Large intestine (tissue), 12 donors: ENCODE measurements at places on chromosomes 3 and 15.

DNA sequence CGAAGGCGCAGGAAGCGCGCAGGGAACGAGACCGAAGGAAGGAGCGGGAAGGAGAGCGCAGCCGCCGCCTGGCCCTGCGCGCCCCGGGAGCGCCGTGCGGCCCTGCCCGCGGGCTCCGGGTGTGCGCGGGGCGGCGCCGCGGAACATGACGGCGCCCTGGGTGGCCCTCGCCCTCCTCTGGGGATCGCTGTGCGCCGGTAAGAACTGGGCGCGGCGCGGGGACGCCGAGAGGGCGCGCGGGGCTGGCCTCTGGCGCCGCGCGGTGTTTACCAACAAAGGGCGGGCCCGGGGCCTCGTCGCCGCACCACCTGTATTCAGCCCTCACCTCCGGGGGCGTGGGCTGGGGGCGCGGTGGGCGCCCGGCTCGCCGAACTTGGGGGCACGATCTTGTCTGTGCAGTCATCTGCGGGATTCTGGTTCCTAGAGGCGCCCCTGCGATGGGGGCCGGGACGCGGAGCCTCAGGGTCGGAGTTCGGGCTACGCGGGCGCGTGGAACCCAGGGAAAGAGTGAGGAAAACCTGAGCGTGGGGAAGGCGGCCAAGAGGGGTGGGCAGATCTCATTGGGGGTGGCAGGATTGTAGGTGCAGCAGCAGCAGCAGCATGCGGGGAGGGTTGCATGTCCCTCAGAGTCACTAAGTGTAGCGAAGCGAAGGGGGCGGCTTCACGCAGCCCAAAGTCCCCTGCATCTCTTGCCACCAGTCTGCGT, 641 bp downstream of the ACVR2B start:
- DNase-seq, result peak; percentile 76

DNA sequence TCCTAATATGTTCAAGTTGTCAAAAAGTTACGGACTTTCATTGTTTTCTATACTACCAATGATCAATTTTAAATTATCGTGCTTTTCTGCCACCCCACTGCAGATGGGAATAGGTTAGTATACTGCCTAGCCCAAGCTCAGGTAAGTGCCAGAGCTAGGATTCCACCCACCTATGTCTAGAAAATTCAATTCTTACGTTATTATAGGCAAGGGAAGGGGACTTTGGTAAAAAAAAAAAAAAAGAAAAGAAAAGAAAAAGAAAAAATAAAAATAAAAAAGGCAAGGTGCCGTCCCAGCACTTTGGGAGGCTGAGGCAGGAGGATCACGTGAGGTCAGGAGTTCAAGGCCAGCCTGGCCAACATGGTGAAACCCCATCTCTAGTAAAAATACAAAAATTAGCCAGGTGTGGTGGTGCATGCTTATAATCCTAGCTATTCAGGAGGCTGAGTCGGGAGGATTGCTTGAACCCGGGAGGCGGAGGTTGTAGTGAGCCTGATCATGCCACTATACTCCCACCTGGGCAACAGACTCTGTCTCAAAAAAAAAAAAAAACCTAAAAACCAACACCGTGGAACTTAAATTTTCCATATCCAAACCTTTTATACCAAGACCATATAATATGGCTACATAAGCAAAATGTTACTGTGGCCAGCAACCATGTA, 1.3 kb downstream of the RPL22L1 start:
- no peak for DNase-seq

GRCh38 chr15:80988148-80988796, 1.3 kb downstream of the MESD start:
- peak; percentile 22 for DNase-seq

- no peak for DNase-seq
Measured at GRCh38 chr15:40926659-40927494, 2.3 kb upstream of the DLL4 start.

- DNase-seq, result peak; percentile 59
Measured at GRCh38 chr15:65981837-65982626, 112.7 kb downstream of the RAB11A start.

DNA sequence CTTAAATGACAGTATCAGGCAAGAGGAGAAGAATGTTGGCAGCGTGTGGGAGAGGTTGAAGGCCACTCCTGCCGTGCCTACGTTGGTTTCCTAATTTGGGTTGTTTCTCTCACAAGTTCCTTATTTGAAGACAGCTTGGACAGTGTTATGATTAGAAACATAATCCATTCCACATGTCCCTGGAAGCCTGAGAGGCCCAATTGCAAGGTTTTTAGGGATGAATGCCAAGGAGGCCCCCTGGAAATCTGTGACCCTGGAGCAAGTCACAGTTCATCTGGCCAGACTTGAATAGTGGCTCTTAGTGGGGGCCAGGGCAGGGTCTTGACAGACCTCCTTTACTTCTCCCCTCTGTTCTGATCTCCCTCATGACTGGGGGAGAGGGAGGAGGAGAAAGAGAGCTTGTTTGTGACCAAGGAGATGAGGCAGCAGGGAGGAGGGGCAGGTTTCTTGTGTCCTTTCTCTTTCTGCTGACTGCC, 584.4 kb upstream of the TBL1XR1 start:
- DNase-seq, result peak; percentile 18

- DNase-seq, result no peak
Measured at GRCh38 chr3:174408310-174408709, 450.8 kb upstream of the NAALADL2 start.
